Lung (tissue), 17 donors: ENCODE measurements at places on chromosomes 2 and 18. TPM values are rescaled to one million over a fixed set of nuclear protein-coding genes. Genes with fewer than 3 reads are reported as not detected.

- no peak for DNase-seq
These were observed 106.8 kb downstream of the DNAH7 start for GRCh38 chr2:195961873-195962272.

DNA sequence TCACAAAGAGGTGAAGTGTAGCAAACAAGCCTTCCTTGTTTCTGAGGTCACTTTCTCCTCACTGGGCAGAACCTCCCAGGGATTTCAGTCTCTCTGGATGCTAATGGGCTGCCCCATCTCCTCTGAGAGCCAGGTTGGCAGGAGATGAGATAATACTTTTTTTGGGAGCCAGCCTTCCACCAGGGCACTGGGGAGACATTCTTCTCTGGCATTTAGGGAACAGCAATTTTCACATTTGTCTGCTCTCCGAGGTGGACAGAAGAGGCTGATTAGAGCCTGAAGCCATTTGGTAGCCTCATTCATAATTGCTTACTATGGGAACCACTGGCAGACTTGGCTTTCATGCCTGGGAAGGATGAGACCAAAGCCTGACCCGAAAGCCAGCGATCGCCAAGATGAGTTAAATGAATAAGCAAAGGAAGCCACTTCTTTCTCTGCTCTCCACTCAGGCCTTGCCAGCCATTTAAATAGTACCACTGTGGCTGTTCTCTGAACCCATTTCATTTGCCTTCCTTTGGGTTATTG lies 70.1 kb downstream of the NRP2 start:
- DNase-seq: no peak

GRCh38 chr2:217393585-217394032 lies 533.7 kb upstream of the TNP1 start:
- peak; percentile 86 for DNase-seq

DNA sequence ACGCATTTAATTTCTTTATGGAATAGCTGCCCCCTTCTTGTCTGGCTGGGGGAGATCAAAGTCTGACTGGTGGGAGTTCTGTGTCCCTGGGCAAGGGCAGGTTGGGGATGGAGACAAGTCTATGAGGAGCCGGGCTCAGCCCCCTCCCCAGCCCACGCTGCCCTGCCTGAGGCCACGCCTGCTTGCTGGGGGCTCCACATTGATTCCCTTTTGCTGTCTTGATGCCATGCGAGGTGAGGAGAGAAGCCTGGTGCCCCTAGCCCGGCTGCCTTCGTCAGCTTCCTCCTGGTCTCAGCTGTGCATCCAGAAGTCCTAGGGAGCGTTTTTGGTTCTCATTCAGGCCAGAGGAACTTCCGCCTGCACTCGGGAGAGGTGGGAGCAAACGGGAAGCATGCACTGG lies 247.9 kb downstream of the NDUFA10 start:
- no peak for DNase-seq

- no peak for DNase-seq
These were observed 931.1 kb downstream of the LRP1B start for GRCh38 chr2:141199711-141200110.

The LINC00305 gene
- total RNA-seq: not detected

DNA sequence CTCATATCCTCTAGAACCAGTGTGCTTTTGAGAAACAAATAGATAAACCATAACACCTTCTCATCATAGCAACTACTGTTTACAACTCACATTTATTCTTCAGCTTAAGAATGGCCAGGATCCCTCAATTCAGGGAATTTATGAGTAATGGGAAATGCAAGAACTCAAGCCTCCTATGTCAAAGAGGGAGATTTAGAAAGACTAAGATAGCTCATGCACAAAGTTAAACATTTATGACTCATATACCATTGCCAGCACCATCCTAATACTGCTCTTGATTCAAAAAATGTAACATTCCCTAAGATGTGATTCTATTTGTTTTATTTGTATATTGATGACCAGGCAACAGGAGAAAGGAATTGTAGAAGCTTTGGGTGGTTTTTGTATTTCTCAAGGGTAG lies 172.8 kb downstream of the CYP26B1 start:
- no peak for DNase-seq

DNA sequence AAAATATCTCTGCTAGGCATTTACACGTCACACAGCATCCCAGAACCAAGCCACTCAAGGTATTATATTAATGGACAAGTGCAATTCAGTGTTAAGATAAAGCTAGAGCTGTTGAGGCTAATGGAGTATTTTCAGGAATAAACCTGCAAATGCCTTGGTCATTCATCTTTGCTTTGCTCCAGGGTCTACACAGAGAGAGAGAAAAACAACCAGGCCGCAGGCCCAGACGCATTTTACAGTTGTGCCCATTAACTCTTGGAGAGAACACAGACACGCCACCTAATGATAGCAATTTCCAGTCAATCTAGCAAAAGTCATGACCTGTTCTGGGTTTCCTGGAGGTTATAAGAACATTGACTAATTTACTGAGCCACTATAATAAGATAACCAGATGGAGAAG lies 829.3 kb downstream of the LRRTM4 start:
- no peak for DNase-seq

DNA sequence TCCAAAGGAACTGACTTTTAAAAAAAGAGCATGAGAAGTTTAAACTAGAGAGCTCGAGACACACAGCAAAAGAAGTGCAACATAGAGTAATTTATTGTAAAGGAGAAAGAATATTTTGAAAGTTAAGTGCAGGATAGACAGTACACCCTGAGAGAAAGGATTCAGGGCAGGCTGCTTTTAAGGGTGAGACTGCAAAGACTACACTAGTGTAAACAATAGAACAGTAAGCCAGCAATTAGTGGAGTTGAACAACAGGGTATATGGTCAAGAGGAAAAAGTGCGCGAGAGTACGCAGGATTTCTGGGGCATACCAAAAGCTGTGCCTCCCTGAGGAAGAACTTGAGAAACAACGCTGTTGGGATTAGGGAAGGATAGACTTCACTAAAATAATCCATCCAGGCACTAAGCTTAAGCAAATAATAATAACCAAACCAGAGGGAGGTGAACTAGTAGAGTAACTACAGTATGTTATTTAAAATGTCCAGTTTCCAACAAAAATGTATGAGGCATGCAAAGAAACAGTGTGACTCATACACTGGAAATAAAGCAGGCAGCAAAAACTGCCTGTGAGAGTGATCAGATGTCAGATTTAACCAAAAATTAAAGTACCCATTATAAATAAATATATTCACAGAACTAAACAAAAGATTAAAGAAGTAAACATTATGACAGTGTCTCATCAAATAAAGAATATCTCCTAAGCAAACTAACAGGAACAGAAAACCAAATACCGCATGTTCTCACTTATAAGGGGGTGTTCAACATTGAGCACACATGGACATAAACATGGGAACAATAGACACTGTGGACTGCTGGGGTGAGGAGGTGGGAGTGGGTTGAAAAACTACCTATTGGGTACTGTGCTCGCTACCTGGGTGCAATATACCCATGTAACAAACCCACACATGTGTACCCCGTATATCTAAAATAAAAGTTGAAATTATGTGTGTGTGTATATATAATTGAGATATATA lies 40.5 kb upstream of the EMILIN2 start:
- DNase-seq: peak; percentile 3

The TTN gene
- 28.2 TPM for total RNA-seq
